ENCODE measurements at places on chromosomes 1 and 21.

DNA sequence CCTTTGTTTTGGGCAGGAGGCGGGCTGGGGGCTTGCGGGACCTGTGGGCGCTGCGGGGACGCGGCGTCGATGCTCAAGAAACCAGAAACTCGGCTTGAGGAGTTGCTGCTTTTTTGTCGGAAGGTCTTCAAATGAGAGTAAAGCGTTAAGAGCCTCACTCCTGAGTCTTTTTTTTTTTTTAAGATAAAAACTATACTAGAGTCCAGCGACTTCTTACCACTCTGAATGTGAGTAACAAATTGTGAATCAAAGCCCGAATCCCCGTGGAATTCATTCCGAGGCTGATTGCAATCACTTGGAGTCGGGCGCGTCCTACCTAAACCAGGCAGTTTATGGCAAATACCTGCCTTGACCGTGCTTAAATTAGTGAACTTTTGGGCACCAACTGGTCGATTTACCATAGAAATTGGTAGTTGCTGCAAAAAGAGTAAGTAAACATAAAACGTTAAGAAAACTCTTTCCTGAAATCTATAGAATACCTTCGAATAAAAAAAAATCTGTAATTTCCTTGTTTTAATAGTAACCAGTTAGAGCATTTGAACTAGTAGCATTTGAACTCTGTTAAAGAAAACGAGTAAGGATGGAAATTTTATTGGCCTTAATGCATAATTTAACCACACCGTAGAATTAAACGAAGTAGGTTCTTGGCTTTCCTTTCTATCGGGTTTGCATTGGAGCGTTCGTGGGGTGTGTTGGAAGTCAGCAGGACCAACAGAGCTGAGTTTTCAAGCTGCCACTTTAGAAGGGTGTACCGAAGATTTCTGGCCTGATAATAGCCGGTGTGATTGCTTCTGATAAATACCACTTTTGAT is 769 bp downstream of the GPSM2 start:
- no peak for DNase-seq

DNA sequence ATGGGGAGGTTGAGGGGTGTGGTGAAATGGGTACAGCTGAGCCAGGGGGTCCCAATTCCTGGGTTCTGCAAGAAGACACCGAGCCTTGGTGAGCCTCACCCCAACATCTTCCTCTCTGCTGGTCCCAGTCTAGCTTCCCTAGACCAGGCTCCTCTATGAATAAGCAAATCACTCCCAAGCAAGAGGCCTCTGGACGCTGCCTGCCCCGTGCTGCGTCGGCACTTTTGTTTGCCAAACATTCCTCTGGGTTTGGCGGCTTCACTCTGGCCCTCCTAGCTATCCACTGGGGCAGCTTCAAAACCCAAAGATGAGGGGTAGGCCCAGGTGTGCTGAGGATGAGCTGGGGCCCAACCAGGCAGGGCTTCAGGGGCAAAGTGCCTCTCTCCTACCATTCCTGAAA is 137.1 kb upstream of the CD34 start:
- peak; percentile 61 for DNase-seq

DNA sequence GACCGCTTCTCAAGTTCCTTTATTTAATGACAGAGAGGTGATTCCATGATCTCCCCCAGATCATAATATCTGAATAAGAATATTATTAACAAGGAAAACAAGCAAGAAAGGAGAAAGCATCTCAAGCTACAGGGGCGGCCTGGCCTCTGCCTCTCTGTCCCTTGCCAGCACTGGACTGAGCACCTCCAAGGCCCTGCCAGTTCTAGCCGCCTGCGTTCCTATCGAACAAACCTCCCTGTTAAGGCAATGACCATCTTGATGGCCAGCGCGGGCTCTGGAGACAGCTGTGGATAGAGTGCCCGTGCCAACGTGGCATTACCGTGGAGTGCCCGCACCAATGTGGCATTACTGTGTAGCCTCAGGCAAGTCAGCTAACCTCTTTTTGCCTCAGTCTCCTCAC is 84.8 kb downstream of the NPHP4 start:
- DNase-seq, result no peak

- DNase-seq, result no peak
Measured at GRCh38 chr21:31255896-31256295, 88.2 kb downstream of the TIAM1 start.

DNA sequence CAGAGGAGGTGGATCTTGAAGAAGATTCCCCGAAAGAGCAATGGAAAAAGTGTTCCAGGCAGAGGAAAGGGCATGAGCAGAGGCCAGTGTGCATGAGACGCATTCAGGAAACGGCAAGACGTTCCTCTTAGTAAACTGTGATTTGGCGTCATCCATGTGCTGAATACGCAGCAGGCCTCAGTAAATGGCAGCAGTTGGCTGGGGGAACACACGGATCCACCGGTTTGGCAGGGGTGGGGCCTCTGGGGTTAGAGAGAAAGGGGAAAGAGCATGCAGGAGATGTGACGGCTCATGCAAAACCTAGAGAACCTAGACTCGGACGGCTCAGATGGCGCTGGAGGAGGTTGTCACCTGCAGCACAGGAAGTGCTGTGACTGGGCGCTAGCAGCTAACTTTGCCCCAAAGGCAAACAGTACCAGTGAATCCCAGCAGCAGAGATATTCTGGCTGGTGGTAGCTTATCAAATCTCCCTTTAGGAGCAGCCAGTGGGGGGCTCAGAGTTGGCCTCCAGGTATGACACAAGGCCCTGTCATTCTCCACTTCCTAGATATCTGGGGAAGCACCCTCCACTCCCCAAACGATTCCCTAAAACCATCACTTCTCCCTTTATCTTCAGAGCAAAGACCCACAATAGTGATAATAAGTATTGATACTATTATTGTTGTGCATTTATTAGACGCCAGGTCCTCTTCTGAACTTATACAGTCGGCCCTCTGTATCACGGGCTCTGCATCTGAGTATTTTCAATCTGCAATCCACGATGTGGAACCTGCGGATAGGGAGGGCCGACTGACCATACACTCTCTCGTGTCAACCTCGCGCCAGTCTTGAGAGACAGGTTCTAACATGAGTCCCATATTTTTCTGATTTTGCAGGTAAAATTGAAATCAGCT is 7.6 kb downstream of the LAPTM5 start:
- peak; percentile 53 for DNase-seq

DNA sequence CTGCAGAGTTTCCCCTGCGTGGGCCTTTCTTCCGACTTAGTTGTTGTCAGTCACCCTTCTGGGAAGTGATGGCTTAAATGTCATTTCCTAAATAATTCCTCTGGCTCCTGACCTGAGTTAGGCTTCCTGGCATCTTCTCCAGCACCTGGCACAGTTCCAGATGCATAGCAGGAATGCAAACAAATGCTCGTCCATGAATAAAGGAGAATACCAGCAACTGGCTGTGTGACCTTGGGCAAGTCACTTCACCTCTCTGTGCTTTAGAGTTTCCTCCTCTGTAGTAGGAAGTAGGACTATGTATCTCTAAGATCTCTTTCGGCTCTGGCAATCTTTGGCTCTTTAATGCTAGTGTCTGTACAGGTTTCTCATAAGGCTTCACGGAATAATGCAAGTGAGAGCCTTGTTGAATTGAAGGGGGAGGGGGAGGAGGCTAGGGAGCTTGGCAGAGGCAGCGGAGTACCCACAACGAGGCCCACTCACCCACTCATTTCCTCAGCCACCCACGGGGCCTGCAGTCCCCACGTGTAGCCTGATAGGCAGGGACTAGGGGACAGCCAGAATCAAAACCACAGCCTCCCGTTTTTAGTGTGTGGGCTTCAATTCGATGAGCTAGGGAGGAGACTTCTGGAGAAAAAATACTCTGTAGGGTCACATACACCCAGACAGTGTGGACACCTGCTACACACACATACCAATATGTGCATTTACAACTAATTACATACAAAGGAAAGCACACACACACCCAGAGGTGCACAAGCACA is 48.1 kb downstream of the TENT5C start:
- no peak for DNase-seq

- DNase-seq, result no peak
Measured at GRCh38 chr1:204641936-204642335, 43.6 kb downstream of the LRRN2 start.

- no peak for DNase-seq
Measured at GRCh38 chr1:88680471-88680870, 3.6 kb upstream of the PKN2 start.

GRCh38 chr1:19166066-19166465 is 44.0 kb downstream of the UBR4 start:
- no peak for DNase-seq

- no peak for DNase-seq
Measured at GRCh38 chr1:8307628-8308027, 10.3 kb upstream of the SLC45A1 start.

- no peak for DNase-seq
Measured at GRCh38 chr1:53686091-53686964, 52.6 kb downstream of the GLIS1 start.

- no peak for DNase-seq
Measured at GRCh38 chr1:186188004-186188539, 187.0 kb downstream of the TPR start.

GRCh38 chr1:173410794-173411236 is 66.3 kb upstream of the PRDX6 start:
- DNase-seq, result no peak

DNA sequence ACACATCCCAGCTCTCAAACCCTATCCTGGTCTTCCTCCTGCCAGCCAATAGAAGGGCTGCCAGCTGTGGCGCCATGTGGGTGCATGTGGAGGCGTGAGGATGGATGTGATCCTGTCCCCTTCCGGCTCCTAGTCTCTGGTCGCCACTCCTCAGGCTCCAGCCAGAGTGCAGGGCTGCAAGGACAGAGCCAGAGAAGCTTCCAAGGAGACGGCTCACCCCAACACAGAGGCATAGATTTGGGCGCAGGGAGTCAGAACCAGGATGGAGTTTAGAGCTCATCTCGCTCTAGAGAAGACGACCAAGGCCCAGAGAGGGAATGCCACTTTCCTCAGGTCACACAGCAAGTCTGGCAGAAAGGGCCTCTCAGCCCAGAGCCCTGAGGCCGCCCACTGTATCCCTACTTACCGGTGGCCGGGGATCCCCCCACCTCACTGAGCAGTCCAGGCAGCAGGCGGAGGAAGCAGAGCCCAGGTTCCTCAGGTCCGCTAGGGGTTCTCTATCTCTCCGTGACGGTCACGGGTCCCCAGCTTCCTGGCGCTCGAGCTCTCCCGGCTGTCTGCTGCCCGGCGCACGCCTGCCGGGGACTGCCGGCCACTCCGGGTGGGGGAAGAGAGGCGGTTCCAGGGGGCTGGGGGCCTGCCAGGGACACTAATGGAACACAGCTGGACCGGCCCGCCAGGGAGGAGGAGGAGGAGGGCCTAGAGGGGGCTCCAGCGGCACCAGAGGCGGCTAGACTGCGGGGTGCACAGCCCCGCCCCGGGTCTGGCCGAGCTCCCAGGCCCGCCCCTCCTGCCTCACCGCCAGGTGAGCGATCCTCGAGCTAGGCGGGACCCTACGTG is at the start of gene COL16A1:
Gene COL16A1, minus strand, starts transcription at position 587 of the 840 bp plus-strand sequence. CDS start 1,824 bp downstream, outside the sequence.
- DNase-seq, result peak; percentile 92

GRCh38 chr21:42248783-42249597 is 30.1 kb downstream of the ABCG1 start:
- no peak for DNase-seq

GRCh38 chr1:229845410-229846138 is 219.5 kb downstream of the URB2 start:
- no peak for DNase-seq

DNA sequence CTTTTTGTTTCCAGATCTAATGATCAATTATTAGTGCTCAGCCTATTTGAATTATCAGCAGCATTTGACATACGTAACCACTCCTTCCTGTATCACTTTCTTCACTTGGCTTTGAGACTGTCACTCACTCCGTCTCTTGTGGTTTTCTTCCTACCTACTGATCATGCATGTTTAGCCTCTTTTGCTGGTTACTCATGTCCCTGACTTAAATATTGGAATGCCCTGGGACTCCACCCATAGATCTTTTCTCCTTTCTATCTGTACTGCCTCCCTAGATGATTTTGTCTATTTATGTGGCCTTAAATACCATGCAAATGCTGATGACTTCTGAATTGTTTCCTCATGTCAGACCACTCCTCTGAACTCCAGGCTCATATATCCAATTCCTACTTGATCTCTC is 57.7 kb upstream of the PDE4B start:
- DNase-seq, result no peak

DNA sequence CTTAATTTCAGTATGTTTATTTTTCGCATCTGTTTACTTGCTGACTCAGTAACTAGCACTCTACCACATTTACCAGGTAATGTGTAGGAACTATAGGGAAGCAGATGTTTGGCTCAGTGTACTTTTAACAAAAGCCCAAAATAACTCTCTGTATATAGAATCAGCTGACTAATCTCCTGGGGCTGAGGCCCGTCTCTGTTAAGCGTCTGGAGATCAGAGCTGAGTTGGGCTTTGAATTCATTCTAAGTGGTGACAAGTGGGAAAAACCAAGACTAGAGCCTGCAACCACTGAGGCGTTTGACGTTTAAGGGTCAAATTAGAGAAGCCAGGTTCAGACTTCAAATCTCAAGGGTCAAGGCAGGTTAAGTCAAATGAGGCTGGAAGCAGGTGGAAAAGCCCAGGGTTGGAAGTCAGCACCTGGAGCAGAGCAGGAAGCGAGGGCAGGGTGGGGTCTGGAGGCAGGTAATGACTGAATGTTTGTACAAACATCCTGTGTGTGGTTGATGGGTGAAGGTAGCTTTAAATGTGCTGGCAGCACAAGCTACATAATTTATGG is 56.8 kb upstream of the LYST start:
- peak; percentile 71 for DNase-seq

DNA sequence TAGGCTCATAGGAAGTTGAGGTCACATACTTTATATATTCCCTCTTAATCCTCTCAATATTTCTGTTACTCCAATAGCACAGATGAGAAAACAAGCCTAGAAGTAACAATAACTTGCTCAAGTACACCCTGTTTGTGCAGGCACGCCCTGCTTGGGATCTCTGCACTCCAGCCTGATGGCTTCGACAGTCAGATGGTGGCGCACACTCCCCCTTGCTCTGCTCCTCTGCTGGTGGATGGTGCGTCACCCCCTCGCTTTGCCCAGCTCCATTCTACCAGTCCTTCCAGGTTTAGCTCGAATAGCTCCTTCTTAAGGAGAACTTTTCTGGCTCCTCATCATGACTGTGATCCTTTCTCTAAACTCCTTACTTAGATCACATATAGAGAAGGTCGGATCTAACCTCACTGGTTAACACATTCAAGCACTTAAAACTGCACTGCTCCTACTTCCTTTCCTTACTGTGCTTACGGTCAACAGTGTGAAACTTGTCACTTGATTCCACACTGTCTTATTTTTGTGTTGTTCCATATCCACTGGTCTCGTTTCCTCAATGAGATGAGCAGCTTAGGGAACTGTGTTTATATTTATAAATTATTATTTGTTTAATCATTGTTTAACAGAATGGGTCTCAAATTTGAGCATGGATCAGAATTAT is 3.0 kb downstream of the TSPAN2 start:
- no peak for DNase-seq

DNA sequence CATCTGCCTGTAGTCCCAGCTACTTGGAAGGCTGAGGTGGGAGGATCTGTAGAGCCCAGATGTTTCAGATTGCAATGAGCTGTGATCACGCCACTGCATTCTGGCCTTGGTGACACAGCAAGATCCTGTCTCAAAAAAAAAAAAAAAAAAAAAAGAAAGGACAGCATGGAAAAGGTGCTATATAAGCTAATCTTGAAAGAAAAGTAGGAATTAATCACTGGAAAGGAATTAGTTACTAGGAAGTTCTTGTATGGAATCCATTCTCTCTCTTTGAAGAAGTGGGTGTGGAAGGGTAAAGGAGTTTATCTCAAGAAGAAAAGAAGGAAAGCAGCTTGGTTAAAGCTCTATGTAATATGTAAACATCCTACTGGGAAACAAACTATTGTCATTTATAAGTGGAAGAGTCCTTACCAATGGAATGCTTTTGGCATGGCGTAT is 339.2 kb downstream of the DPYD start:
- DNase-seq, result no peak

GRCh38 chr1:59689730-59690129 is 125.0 kb upstream of the HOOK1 start:
- DNase-seq, result no peak

GRCh38 chr1:94355485-94355980 is 62.7 kb upstream of the ABCD3 start:
- DNase-seq, result no peak

All from stomach (tissue), 19 donors.